ENCODE measurements at places on chromosomes 16 and 17.

GRCh38 chr16:68079626-68080344, 5.4 kb upstream of the NFATC3 start:
- DNase-seq = peak; percentile 62

- peak; percentile 74 for DNase-seq
Observed at GRCh38 chr17:40443196-40443987, at the start of gene IGFBP4. Gene IGFBP4, plus strand, starts transcription at chr17:40443450. Its CDS starts 286 bp downstream, at chr17:40443736.

DNA sequence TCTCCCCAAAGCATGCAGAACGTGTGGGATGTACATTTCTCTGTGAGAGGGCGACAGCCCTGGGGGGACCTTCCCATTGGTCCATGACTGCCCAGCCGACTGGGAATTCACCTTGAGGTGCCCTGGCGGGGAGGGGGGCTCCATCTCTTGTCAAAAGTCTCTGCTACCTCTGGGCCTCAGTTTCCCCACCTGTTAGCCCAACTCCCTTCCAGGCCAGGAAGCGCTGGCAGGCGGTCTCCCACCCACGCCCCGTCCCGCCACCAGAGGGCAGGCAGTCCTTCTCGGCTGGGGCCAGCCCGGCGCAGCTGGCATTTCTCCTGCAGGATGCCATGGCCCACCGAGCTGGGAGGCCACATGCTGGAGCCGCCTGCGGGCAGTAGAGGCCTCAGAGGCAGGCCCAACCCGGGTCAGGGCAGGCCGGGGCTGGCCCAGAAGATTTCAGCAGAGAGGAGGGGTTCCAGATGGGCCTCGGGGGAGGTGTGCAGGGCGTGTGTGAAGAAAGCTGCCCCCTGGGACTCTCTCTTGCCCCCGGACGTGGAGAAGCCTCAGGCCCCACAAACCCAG, 16.6 kb downstream of the CD7 start:
- DNase-seq = peak; percentile 63

- peak; percentile 60 for DNase-seq
Observed at GRCh38 chr16:27355610-27356009, 41.8 kb downstream of the IL4R start.

DNA sequence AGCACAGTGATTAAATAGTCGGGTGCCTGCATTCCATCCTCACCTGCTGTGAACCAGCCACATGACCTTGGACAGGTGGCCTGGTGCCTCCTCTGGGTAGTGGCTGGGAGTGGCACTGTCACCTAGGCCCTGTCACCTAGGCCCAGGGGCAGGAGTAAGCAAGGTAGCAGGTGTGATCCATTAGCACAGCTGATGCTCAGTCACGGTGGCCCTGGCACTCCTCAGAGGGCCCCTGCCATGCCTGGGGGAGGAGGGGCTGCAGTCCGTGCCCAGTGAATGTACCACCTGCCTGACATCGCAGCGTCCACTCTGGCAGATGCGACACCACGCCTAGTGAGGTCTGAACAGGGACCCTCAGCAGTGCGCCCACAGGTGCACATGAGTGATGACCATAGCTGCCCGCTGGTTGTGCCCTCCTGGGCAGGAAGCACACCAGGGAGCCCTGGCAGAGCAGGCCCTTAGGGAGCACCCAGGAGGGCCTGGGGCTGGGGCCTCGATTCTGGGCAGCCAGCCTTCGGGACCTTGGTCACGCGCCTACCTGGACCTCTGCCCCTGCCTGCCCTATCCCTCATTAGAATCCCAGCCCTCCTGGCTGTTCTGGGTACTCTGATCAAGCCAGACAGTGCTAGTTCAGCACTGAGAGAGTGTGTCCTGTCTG, 33.1 kb upstream of the CRISPLD2 start:
- DNase-seq = no peak

DNA sequence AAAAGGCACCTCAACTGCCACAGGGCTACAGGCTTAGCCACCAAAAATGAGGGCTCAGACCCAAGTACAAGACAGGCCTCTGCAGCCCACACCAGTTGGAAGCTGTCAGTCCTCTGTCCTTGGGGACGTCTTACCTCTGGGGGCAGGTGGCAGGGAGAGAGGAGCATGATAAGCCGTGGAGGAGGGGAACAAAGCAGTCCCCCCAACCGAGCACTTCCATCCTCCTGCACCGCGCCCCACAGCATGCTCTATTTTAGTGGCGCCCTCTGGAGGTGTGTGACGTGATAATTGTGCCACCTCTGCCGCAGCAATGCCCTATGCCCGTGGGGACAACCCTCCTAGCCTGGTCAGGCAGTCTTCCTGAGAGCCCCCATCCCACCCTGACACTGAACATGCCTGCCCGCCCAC, 13.6 kb downstream of the G6PC3 start:
- no peak for DNase-seq

DNA sequence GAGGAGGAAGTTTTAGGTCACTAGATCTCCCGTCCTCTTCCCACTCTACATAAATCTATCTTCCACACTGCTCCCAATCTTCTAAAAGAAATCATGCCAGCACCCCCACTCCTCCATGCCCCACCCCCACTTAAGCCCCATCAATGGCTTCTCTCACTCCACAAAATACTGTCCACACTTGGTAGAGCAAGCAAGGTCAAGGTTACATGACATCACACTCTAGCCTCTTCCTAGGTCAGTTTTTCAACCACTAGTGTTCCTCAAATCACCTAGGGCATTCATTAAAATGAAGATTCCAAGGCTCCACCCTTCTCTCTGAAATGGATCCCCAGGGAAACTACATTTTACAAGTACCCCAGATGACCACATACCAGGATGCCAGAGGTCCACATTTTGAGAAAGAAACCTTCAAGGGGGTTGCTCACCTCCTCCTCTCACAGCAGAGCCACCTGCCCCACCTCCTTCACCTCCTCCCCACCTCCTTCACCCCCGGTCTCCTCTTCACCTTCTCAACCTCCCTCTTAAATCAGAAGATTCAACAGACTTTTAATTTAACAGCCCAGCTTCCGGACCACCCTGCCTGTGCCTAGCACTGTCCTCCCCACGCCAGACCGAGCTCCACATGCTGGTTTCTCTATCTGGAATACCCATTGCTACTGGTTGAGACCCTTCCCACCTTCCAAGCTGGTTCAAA, 3.2 kb downstream of the AMFR start:
- no peak for DNase-seq

DNA sequence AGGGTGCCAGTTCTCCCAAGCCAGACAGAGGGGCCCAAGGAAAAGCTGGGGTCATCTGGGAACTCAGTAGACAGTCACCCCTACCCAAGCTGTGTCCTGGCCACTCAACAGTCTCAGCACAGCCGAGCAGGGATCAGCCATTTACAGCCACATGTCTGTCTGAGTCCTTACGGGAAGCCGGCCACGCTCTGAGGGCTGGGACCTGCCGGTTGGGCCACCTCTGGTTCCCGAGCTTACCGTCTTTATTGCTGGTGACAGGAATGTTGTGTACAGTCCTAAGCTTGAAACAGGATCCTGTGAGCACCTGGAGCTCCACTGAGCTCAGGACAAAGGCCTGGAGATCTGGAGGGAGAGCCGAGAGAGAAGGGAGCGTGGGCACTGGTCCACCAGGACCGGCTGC, 59.8 kb downstream of the TIMM22 start:
- no peak for DNase-seq

DNA sequence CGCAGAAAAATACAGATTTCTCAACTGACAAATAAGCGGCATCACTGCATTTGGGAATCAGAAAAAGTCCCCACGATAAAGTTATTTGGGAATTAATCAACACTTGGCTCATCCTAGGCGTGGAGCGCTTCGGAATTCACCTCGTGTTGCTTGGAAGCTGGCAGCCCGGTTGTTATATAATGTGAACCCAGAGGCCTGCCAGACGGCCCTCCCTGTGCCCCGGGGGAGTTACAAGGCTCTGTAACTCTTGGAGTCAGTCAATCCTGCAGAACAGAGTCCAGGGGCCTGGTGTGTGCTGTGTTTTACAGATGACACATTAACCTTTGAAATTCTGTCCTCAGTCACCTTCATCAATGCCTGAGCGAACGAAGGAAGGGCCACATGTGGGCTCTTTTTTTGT, 111.1 kb downstream of the PITPNC1 start:
- DNase-seq = peak; percentile 24

DNA sequence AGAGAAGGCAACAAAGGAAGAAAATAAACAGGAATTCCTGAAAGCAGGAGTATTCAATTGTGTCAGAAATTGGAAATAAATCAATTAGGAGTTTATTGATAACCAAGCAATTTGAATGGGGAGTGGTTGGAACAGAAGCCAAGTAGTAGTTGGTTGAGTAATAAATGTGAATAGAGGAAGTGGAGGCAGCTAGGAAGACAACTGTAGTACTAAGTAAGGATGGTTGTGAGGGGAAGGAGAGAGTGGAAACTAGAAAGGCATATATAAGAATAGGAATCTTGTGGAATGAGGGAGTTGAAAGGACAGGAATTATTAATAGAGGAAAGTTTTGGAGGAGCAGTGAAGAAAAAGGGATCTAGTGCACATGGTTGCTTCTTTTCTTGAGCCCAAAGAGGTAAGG, 34.4 kb downstream of the NFAT5 start:
- no peak for DNase-seq

GRCh38 chr16:65111306-65111705, 10.6 kb downstream of the CDH11 start:
- DNase-seq = no peak

GRCh38 chr17:31202968-31203367, 94.1 kb downstream of the OMG start:
- no peak for DNase-seq

DNA sequence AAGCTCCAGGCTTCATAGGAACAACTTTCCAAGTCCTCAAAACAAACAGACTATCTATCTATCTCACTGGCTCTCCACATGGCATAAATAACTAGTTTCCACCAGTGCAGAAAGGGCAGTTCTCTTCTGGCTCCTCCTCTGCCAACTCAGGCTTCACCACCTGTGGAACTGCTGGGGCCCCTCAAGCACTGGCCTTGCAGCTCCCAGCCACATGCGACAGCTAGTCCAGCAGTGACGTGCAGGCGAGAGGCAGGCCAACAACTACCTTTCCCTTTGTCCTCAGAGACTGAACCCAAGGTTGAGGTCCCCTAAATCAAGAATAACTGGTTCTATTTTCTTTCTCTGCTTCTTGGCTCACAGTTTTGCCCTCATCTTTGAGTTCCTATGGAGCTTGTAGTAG, 137.6 kb downstream of the AATF start:
- DNase-seq = no peak

GRCh38 chr16:71707199-71707598, 17.3 kb downstream of the PHLPP2 start:
- no peak for DNase-seq

GRCh38 chr17:51391982-51392654, 131.8 kb downstream of the UTP18 start:
- DNase-seq = no peak

DNA sequence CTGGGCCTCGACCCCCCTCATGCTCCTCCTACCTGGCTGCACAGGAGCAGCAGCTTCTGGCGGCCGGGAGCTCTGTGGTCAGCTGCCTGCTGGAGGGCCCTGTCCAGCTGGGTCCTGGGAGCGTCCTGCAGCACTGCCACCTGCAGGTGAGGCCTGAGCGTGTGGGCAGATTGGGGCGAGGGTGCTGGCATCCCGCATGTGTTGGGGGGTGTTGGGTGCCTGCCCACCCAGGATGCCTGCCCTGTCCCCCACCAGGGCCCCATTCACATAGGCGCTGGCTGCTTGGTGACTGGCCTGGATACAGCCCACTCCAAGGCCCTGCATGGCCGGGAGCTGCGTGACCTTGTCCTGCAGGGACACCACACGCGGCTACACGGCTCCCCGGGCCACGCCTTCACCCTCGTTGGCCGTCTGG, 16.5 kb downstream of the FCSK start:
- DNase-seq = peak; percentile 31

DNA sequence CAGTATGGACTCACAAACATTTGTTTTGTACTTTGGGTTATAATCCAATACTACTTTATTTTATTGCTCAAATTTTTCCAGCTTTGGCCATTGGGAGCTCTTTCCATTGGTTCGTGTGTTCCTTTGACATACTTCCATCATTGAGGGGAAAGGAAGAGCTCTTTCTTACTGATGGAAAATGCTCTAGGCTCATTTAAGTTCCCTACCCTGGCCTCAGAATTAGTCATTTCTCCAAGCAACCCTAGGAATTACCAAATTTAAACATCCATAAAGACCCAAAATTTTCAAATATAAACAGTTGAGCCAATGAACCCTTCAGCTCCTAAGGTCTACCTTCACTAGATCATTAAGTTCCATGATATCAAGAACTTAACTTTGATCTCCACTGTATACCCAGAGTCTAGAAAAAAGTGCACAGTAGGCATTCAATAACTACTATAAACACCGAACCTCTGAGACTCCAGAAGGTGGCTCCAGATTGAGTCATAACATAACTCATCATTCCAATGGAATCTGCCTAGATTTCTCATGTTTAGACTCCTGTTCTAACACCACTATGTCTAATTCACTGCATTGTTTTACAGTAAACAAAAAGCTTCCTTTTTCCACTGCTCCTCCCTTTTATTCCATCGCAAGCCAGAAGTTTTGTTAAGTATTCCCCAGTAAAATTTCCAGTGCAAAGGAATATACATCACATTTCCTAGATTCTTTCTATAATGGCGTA, 39.0 kb downstream of the SMURF2 start:
- DNase-seq = peak; percentile 86
